Activated CD4-positive, CD25-positive, alpha-beta regulatory T cell treated with anti-CD3 and anti-CD28 coated beads, Interleukin-2, amount 50 U/mL, for 16 hours (primary cell): ENCODE measurements at places on chromosomes 11 and 22.
A peak's percentile ranks its signal among the peaks of the same experiment; 100 is the strongest.

DNA sequence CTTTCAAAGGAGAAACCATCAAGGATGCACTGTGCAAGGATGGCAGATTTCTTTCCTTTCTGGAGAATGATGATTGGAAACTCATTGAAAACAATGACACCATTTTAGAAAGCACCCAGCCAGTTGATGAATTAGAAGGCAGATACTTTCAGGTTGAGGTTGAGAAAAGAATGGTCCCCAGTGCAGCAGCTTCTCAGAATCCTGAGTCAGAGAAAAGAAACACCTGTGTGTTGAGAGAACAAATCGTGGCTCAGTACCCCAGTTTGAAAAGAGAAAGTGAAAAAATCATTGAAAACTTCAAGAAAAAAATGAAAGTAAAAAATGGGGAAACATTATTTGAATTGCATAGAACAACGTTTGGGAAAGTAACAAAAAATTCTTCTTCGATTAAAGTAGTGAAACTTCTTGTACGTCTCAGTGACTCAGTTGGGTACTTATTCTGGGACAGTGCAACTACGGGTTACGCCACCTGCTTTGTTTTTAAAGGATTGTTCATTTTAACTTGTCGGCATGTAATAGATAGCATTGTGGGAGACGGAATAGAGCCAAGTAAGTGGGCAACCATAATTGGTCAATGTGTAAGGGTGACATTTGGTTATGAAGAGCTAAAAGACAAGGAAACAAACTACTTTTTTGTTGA is 9.8 kb downstream of the FAM111A start:
- DNase-seq, result no peak

- DNase-seq, result no peak
Observed at GRCh38 chr22:48845356-48845936, 982.2 kb downstream of the BRD1 start.

- DNase-seq, result no peak
Observed at GRCh38 chr11:15602785-15603567, 488.3 kb downstream of the INSC start.

- no peak for DNase-seq
Observed at GRCh38 chr11:102783720-102784119, 3.3 kb upstream of the MMP10 start.

DNA sequence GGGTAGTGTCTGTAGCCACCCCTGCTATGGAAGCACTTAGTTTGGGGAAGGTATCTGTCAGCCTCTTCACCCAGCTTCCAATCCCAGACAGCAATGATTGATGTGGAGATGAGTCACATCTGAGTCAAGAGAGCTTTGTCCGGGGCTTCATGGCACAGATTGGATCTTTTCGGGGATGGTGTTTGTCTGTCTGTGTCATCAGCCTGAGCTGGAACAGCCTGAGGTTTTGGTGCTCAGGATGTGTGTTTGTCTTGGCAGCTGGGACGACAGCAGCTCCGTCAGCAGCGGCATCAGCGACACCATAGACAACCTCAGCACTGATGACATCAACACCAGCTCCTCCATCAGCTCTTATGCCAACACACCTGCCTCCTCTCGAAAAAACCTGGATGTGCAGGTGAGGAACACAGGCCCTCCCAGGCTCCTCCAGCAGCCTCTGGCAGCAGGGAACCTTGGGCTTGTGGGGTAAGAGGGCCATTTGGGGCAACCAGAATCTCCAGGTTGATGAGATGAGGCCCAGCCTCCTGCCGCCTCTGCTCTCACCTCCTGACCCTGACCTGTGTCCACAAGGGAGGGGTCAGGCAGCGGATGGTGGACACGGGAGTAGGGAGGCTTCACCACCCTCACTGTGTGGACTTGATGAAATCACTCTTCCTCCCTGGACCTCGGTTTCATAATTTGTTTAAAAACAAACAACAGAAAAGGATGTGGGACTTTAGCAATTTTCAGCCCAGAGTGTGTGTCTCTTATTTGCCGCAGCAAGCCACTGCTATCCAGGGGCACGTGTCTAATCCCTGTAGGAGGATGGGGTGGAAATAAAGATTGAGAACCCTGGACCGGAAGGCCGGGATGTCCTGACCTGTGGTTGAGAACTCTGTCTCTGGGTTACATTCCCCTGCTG is 124.3 kb downstream of the DBX1 start:
- DNase-seq, result no peak

- no peak for DNase-seq
Observed at GRCh38 chr22:50014655-50015401, 2.3 kb upstream of the IL17REL start.

- DNase-seq, result no peak
Observed at GRCh38 chr11:116692318-116693101, 80.3 kb downstream of the BUD13 start.

- DNase-seq, result no peak
Observed at GRCh38 chr11:128488471-128488870, 98.9 kb downstream of the ETS1 start.

DNA sequence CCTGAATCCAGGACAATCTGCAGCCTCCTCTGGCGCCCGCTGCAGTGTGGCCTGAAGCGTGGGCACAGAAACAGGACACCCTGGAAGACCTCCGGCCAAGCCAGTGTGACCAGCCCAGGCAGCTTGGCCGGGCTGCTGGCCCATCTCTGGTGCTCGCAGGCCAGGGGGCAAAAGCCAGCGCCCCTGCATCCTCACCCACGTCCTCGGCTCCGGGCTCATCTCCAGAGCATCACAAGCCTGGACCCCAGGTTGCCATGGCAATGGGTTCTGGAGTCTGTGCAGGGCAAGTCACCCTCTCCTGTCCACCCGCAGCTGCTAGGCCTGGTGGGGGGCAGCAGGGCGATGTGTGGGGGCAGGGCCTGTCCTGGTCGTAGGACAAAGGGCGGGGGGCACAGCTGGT is 9.3 kb upstream of the PDGFB start:
- no peak for DNase-seq

GRCh38 chr11:130145975-130146776 is 13.4 kb upstream of the ST14 start:
- DNase-seq, result no peak

- no peak for DNase-seq
Observed at GRCh38 chr11:102360681-102361080, 13.7 kb downstream of the BIRC2 start.

DNA sequence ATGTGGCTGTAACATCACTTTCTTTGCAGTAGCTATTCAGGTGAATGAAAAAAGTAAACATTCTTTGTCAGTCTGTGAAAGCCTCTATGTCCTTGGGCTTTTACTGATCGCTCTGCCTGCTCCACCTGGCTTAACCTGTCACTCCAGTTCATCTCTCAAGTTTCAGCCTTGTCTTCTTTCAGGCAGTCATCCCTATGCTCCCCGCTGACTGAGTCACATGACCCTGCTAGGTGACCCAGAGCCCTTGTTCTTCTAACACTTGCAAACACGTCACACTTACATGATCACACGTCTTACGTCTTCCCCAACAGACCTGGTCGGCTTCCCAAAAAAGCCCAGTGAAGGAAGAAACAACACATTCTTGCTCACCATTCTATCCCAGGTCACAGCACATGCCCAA is 499.3 kb upstream of the TENM4 start:
- DNase-seq, result no peak

GRCh38 chr22:38700270-38700788 is 414 bp downstream of the JOSD1 start:
- no peak for DNase-seq

- DNase-seq, result no peak
Observed at GRCh38 chr11:62559204-62559603, 12.6 kb upstream of the AHNAK start.

DNA sequence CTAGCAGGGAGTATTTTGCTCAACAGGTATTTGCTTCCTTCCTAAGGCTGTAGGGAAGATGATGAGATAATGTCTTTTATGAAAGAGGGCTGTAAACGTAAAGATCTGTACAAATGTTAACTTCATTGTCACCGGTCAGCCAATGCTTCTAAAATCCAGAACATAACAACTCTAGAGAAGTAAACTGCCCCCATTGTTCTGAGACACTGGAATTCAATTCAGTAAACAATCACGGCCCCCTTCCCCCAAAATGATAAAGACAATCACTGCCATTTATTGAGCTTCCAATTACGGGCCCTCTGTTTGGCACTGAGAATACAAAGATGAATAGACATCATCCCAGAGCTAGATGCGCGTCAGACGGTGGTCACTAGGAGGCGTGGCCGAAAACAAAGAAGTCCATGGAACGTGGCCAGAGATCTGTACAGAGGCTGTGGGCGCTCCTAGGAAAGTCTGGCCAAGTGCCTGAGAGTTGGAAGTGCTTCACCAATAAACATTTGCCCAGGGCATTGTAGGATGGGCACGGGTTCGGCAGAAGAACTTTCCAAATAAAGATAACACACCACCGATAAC is 576 bp downstream of the TMEM258 start:
- no peak for DNase-seq

GRCh38 chr11:125625225-125625629 is 264 bp downstream of the CHEK1 start:
- no peak for DNase-seq

DNA sequence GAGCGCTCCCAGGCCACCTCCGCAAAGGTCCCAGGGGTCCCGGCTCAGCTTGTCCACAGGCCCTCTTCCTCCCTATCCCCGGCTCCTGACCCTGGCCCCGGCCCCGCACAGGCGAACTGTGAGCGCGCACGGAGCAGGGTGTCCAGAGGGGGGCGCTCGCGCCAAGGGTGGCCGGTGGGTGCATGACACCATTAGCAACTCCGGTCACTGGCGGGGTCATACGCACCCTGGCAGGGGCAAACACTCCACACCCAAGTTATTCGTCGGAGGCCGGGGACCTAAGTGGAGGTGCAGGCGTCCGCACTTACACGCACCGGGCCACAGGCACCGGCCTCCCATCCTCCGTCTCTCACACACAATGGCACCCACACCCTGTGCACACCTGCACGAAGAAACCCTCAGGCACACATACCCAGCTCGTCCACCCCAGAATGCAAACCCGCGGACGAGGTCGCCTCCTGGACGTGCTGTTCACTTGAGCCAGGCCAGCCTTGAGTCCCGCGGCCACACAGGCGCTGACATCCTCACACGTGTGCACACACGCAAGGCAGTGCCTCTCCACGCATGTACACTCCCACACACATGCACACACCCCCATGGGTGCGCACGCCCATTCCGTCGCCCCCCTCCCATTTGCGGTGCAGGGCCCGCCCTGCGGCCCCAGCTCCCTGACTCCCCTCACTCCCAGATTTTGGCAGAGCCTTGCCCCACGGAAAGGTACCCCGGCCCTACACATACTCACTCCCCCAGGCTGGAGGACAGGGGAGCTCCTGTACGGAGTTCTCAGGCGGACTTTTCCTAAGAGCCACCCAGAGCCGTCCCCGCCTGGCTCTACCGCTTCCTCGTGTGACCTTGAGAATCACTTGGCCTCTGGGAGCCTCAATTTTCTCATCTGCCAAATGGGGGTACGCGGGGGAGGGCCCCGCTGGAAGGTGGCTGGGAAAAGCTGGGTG is at the start of gene RASGRP2:
Gene RASGRP2 (minus strand): TSS at position 552 of the 953 bp plus-strand sequence. CDS start 1,276 bp downstream, outside the sequence.
- peak; percentile 66 for DNase-seq
